ENCODE measurements at places on chromosomes 1 and 21.

GRCh38 chr1:206116873-206117150 is 376 bp downstream of the AVPR1B start:
- no peak for DNase-seq

DNA sequence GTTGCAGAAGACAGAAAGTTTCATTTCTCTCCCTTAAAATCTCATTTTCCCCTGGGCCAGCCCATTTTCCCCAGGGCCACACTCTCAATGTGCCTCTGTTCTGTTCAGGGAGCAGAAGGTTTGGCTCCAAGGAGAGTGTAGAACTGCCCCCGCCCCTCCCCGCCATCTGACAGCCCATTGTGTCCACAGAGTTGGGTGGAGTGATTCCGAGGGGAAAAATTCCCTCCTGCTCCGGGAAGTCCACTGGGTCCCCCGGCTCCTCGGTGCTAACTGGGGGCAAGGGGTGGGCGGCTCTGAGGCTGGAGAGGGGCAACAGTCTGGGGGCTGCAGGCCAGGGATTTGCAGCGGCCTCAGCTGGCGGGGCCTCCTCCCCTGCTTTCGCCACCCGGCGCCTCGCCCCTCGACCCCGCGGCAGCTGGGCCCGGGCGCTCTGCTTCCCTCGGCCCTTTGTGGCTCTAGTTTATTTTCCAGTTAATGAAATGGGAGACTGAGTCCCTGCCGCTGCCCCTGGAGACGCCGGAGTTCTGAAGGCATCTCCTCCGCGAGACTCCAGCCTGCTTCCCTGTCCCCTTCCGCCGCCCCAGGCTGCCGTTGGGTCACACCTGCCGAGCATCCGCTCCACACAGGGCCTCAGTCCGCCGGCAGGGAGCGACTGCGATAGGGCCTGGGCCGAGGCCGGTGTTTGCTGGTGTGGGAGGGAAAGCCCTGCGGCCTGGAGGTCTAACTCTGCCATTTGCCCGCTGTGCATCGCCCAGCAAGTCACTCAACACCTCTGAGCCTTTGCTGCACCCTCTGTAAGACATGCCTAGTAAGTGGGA is 14.7 kb upstream of the KIRREL1 start:
- DNase-seq, result no peak

- DNase-seq, result no peak
Measured at GRCh38 chr1:220278991-220279390, 6.7 kb upstream of the RAB3GAP2 start.

- DNase-seq, result no peak
Measured at GRCh38 chr1:60959701-60960100, 122.7 kb upstream of the NFIA start.

- DNase-seq, result no peak
Measured at GRCh38 chr21:33035147-33035546, 9.4 kb downstream of the OLIG2 start.

GRCh38 chr1:62337706-62338631 is 18.7 kb upstream of the KANK4 start:
- no peak for DNase-seq

DNA sequence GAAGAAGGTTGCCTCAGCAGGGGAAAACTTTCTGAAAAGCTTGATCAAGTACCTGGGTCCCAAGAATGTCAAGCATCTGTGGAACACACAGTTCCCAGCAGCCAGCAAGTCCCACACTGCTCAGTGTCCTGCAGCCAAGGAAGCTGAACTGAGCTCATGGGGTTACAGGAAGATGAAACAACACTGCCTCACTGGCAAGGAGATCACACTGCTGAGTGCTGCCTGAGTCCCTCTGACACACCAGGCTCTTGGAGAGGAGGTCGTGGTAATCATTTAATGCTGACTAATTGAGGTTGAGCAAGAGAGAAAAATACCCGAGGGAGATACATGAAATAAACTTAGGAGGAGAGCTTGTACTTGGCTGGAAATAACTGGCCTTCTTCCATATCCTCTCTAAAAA is 75.2 kb downstream of the MPZL1 start:
- DNase-seq, result no peak

GRCh38 chr1:48069662-48070395 is 72.6 kb upstream of the TRABD2B start:
- no peak for DNase-seq

- DNase-seq, result no peak
Measured at GRCh38 chr1:96329121-96329520, 392.5 kb upstream of the PTBP2 start.

DNA sequence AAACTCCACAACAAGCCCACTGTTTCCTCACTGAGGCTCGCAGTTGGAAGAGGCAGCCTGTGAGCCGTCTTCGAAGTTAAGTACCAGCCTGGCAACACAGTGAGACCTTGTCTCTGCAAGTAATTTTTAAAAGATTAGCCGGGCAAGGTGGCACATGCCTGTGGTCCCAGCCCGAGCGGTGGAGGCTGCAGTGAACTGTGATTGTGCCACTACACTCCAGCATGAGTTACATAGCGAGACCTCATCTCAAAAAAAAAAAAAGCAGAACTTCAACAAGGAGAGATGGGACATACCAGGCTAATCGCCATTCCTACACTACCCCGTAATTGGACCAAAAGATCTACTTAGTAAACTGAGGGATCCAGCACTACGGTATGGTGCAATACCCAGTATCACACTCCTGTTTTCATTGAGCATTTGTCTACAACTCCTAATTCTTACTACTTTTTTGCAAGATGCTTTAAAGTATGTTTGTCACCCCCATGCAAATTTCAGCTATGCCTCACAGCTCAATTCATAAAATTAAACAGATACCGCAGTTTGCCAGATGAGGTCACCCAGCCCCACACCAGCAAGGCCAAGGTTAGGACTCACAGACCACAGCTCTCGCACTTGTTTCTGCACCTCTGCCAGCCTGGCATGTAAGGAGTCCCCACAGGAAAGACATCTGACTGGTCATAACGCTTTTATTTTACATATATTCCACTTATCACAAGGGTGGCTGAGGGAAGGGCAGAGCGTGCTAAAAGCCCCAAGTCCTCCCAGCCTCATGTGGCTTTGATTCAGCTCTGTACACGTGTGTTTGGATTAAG is 21.0 kb downstream of the SDE2 start:
- DNase-seq, result no peak

- no peak for DNase-seq
Measured at GRCh38 chr21:14260174-14260764, 44.3 kb downstream of the RBM11 start.

DNA sequence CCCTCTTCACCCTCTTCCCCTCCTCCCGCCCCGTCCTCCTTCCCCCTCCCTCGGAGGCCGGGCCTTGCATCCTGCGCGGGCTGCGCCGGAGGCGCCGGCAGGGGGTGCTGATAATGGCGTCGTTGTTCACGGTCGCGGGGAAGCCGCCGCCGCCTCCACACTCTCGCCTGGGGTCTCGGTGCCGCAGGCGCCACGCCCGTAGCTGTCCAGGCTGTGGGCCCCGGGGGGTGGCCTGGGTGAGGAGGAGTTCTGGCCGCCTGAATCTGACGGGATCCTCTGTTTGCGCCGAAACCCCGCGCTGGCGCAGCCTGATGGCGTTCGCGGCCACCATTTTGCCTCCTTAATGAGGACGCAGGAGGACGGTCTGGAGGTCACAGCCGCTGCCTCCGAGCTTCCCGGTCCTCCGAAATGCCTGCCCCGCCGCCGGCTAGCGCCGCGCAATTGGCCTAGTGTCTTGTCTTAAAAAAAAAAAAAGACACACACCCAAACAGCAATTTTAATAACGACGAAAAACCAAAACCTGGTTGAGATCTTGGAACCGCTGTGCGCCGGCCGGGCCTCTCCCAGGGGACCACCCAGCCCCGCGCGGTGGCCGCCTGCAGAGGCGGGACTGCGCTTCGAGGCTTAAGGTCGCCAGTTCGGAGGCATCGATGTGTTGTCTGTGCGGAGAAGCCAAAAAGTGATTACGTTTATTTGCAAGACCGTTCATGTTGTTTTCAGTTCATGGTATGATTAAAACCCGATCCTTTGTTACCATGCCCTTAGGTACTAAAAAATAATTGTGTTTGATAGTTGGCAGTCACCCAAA is 106.6 kb upstream of the HNRNPU start:
- DNase-seq, result peak; percentile 90

GRCh38 chr1:168977618-168978017 is 128.9 kb upstream of the ATP1B1 start:
- no peak for DNase-seq

DNA sequence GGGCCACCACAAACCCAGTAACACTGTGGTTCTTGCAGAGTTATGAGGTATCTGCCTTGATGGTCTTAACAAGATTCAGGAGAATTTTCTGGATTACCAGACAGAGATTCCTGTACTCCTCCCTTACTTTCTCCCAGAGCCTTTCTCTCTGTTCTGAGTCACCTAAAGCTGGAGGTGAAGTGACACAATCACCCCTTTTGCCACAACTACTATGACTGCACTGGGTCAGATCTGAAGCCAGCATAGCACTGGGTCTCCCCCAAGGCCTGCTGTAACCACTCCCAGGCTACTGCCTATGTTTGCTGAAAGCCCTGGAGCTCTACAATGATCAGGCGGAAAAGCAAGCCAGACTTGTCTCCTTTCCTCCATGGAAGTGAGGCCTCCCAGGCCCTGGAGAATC is 156.7 kb upstream of the NEGR1 start:
- no peak for DNase-seq

DNA sequence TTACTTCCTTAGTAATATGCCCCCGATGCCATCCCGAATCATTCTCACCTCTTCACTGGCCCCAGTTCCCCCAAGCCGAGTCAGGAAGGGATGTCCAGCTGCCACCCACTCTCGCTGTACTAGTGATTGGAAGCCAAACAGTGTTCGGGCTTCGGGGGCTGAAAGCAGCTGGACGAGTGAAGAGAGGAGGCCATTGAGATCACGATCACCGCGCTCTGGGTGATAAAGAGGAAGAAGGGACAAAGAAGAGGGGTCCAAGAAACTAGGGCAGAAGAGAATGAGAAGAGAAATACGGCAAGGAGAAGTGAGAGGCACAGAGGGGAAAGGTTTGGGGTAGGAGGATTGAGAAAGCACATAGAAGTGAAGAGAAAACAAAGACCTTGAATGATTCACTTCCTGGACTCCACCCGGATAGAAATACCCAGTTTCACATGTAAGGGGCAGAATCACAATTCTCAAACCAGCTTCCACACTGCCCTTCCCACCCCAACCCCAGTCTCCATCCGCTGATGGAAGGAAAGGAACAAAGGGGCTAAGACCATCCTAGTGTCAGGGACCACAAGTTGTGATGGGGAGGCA is 3.7 kb upstream of the SF3B4 start:
- DNase-seq, result no peak

DNA sequence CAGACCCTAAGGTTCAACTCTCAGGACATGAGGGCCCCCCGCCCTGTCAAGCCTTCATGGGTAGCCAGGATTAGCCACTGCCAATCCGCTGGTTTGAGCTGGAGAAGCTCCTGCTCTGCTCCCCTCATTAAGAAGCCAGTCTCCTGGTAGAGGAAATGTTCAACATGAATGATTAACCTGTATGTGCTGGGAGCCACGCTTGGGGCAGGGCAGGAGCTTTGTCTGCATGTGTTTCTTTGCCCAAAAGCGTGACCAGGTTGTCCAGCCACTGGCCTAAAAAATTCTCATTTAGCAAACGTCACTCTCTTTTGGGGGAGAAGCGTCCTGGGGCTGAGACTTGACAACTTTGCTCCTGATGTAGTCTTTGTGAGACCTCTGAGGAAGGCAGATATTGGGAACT is 96.5 kb downstream of the RRAGC start:
- no peak for DNase-seq

DNA sequence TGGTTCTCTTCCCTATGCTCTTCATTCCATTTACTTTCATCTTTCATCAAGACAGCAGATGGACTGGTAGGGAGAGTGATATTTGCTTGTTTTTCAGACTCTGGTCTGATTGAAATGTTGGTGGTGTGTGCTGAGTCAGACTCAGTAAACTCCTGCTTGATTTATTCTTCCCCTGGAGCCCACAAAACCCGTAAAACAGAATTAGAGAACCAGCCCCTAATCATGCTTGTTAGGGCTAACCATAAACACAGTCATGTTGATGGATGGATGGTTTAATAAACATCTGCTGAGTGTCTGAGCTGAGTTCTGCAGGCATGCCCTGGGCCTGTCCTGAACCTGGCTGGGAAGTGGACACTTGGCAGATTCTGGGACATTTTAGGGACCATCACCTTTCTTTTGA is 24.8 kb downstream of the NOS1AP start:
- no peak for DNase-seq

- no peak for DNase-seq
Measured at GRCh38 chr1:168229893-168230292, 4.1 kb downstream of the SFT2D2 start.

DNA sequence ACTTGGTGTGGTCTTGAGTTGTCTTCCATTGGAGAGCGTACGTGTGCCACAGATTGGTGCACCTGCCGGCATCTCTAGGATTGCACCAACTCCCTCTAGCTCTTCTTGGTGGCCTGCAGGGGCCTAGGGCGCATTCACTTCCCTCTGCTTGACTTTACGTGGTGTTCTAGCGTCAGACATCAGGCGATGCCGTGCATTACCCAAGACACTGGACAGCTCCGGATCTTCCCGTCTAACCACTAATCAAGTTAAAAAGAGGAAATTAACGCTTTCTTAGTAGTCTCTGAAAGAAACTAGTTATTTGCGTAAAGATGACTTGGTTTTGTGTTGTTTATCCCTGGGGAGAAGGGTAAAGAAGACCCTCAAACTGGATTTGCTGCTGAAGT is 510 bp upstream of the IL10RB start:
- peak; percentile 66 for DNase-seq

DNA sequence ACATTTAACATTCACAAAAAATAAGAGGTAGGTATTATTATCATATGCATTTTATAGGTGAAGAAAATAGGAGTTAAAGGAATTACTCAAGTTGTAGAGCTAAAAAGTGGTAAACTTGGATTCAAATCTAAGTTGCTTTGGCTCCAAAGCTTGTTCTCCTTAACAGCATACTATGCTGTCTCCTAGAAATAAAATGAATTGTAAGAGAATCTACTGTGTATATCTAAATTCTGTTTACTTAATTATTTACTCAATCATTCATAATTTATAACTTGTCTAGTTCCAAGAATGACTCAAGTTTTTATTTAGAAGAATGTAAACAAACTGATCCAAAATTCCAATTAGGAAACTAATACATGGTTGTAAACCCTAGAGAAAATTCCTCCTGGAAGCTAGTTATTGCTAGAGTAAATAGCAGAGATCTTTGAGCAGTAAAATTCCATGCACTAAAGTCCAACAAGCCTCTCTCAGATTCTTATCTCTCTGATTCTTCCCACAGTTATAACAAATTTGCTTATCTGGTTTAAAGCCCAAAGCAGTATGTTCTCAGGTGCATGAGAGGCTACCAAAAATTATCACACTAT is 132.5 kb upstream of the DPT start:
- DNase-seq, result no peak

DNA sequence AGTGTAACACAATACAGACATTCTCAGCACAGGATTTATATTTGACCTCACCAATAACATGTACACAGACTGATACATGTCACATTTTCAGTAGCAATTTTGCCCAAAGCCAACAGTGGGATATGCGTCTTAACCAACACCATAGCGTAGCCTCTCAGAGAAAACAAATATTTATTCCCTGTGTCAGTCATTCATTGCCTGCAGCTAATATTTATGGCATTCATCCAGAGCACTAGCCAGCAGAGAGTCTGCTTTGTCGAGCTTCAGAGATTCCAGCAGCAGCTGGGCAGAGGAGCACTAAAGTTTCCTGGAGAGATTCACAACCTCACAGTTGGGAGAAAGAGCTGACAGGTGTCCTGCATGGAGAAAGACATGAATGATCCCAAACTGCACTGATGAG is 400.7 kb upstream of the DAB1 start:
- no peak for DNase-seq

- DNase-seq, result no peak
Measured at GRCh38 chr1:179167955-179168354, 61.5 kb downstream of the ABL2 start.

All from KG1 (cell line).